ENCODE measurements at places on chromosomes 6 and 20.

DNA sequence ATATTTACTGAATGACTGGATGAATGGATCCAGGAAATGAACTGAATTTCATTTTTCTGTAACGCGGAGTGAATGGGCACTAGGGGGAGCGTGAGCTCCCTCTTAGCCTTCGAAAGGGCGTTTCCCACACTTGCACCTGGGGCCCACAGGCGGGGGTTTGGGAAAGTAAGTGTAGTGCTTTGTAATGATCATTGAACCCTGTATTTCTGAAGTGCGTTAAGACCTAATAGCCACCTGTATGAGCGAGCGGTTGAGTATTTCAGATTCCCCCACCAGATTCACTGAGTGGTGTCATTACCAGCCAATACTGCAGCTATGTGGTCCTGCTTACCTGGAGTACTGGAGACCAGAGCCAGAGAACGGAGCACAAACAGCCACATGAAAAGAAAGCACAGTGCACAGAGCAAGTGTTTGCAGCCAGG lies 10.5 kb downstream of the SYTL3 start:
- no peak for DNase-seq

- DNase-seq, result peak; percentile 68
Observed at GRCh38 chr6:90397929-90398674, 101.5 kb upstream of the BACH2 start.

DNA sequence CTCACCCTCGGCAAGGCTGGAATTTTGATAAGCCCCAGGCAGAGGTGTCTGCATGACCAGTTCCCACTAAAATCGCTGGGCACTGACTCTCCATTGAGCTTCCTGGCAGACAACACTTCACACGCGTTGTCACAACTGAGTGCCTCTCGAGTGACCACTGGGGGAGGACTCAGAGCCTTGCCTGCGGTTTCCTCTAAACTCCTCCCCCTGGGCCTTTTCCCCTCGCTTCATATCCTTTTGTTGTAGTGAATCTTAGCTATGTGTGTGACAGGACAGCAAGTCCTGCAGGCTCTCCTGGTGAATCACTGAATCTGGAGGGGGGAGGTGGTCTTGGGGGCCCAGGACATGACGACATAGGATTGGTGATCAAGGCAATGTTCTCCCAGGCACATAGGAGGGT lies 670.8 kb downstream of the PRKN start:
- DNase-seq, result no peak

DNA sequence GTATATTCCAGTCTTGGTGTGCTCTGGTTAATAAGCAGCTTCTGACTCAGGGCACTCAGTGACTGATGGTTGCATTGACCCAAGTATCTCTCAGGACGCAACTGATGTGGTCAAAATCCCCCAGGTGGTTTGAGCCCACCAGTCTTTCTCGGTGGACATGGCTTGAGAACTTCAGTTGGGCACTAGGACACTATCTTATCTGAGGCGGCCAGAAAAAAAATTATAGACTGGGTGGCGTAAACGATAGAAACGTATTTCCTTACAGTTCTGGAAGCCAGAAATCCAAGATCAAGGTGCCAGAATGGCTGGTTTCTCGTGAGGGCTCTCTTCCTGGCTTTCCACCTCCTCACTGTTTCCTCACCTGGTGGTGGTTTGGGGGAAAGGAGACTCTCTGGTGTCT lies 52.2 kb downstream of the PPP1R16B start:
- DNase-seq, result no peak

DNA sequence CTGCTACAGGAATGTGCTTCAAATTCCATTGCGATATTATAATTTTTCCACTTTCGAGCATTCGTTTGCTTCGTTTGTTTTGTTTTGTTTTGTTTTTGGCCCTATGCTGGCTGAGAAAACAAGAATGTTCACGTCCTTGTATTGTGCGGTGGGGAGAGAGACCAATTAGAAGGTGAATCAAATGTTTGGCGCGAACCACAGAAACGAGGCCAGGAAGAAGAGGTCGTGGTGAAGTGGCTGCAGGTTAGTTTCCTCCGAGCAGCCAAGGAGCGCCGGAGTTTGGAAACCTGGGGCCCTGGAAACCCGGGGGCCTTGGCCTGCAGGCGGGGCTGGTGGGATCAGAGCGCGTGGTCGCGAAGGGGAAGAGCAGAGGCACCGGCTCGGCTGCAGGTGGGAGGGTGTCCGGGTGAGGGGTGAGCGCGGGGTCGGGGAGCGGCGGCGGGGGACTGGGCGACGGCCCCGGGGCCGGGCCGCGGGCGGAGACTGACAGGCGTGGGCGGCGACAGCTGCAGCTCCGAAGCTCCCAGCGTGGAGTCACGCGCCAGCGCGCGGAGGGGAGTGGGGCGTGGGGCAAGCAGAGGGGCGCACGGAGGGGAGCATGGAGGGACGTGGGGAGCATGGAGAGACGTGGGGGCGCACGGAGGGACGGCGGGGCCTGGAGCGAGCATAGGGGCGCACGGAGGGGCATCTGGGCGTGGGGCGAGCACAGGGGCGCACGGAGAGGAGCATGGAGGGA lies 141.5 kb upstream of the PDE10A start:
- no peak for DNase-seq

- peak; percentile 17 for DNase-seq
Observed at GRCh38 chr6:35496841-35497570, at the start of gene TEAD3. TEAD3 (minus strand) TSS chr6:35497079.

DNA sequence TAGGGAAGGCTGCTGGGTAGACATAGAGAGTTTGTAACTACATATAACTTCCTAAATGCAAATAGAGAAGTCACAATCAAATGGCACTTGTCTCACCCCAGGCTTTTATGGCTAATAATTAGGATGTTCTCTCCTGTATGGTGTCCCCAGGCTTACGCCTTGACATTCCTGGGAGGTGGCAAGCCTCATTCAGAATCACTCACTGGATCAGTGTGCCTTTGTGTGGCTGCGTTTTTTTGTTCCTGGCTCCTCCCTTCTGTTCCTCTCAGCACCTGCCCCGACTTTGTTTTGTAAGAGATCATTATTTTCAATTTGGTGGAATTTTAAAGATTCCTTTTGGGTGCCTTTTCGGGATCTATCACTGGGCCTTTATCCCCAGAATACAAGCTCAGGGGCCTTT lies 5.7 kb downstream of the LAMP5 start:
- DNase-seq, result no peak

DNA sequence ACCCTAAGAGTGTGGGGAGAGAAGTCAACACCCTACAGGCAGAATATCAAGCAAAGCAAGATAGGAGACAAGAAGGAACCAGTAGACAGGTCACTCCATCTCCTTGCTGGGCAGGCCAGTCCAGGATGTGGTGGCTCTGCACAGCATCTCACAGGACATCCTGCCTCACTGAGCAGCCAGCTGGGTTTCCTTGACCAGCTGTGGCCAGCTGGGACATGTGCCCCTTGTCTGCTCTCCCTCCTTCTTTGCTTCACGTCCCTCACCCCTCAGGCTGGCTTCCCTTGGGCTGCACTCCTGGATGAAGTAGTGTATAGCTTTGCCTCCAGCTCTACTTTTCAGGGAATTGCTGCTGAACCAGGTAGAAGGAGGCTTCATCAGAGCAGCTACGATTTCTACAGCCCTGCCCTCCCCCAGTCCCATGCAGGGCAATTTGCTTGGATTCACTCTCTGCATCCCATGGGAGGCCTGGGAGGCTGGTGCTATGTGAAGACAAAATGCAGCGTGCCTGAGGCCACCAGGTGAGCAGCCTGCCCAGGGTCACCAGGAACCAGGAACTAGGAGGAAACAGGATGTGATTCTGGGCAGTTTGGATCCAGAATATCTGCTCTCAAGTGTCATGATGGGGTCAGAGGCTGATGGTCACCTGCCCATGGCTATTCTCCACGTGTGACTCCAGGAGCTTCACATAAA lies 110.0 kb upstream of the PMEPA1 start:
- DNase-seq, result no peak

DNA sequence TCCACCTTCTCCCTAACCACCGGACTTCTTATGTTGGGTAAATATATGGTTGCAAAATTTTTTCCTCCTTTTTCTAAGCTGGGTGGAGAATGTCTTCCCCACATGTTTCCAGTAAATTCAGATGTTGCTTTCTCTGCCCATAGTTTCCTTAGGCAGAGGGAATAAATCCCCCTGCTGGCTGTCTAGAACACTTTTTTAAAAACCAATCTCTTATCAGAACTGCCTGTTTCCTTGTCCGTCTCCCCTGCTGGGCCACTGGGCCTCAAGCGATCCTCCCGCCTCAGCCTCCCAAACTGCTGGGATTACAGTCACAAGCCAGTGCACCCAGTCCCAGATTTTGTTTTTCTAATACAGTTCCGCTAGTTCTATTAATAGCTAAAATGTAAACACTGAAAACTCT lies 9.9 kb upstream of the WFDC2 start:
- no peak for DNase-seq

DNA sequence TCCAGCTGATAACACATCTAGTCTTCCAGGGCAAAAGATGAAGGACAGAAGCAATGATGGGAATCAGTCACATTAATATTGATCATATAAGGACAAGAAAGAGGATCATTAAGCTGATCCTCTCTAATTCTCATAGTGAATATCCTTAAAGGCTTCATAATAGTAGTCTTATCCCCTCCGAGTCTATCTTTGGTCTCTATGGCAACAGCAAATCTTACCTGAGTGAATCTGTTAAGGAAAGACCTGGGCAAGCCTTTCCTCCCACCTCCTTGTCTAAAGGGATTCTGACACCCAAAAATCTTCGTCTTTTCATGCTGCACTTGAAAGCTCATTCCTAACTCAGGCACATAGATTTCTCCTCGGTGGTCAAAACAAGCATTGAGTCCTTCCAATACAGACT lies 86.4 kb upstream of the LYRM2 start:
- DNase-seq, result no peak

- DNase-seq, result no peak
Observed at GRCh38 chr6:111713236-111713635, 107.6 kb upstream of the TRAF3IP2 start.

DNA sequence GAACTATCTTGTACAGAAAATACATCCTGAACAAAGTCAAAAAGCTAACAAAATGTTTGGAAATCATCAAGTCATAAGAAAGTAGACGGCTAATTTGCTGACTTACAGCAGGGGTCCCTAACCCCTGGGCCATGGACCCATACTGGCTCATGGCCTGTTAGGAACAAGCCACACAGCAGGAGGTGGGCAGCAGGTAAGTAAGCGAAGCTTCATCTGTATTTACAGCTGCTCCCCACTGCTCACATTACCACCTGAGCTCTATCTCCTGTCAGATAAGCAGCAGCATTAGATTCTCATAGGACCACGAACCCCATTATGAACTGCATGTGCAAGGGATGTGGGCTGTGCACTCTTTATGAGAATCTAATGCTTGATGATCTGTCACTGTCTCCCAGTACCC lies 115.5 kb downstream of the CDK19 start:
- no peak for DNase-seq

DNA sequence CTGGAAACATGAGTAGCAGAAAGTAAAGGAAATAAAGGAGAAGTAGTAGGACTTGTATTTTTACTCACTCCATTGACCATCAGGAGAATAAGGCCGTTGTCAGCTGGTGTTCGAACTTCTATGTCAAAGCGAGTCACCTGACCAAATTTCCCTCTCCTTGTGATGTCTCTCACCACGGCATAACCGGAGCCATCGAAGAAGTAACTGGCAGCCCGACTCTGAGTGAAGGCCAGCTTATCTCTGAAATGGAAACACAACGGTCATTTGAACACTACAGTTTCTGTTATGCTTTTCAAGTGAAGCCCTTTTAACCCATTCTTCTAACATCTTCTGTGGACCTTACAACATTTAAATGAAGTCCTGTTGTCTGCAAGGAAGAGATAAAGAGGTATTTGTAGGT lies 51.7 kb downstream of the FAM229B start:
- no peak for DNase-seq

DNA sequence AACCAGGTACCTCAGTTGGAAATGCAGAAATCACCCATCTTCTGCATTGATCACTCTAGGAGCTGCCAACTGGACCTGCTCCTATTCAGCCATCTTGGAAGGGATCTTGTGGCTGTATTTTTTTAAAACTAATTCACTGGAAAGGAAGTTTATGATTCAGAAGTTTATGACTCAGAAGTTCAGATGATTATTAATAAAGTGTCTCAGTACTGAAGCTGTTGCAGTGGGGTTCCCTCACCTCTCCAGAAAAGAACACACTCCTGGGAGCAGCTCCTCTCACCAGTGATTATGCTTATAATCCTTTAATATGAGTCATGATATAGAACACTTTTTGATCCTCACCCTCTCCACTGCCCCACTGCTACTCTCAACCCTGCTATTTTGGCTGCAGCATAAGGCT lies 291.2 kb upstream of the HS3ST5 start:
- no peak for DNase-seq

DNA sequence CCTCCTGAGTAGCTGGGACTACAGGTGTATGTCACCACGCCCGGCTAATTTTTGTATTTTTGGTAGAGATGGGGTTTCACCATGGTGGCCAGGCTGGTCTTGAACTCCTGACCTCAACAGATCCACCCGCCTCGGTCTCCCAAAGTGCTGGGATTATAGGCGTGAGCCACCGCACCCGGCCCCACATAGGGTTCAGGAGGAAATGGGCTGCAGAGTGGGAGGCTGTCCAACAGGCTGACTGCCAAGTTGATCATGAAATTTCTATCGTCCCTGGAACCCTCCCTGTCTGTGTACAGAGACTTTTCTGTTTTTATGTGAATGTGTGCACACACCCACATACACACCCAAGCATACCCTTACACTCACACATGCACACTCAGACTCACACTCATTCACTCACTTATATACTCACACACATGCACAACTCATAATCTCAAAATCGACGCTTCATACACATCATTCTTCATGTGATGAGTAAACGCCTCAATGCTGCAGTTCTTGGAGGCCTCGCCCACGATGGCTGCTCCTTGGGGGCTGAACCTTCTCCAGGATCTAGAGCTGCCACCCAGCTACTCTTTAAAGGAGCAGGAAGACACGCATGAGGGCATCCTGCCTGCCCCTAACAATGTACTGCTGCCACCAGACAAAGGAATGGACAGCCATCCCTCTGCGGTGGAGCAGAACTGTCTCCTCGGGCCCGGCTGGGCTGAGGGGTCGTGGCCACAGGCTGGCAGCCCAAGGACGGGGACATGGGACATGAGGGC lies 35.6 kb downstream of the SUN5 start:
- DNase-seq, result no peak

DNA sequence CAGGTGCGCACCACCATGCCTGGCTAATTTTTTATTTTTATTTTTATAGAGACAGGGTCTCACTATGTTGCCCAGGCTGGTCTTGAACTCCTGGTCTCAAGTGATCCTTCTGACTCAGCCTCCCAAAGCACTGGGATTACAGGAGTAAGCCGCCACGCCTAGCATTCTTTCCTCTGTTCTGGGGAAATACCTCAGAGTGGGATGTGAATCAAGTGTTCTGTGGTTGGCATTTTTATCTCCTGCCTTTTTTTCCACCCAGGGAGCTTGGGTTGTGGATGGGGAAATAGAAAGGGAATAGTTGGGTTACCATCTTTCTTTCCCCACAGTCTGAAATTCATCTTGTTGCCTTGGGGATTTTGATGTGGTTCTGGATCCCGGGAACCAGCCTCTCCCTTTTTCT lies 24.1 kb downstream of the TFAP2C start:
- DNase-seq, result no peak

DNA sequence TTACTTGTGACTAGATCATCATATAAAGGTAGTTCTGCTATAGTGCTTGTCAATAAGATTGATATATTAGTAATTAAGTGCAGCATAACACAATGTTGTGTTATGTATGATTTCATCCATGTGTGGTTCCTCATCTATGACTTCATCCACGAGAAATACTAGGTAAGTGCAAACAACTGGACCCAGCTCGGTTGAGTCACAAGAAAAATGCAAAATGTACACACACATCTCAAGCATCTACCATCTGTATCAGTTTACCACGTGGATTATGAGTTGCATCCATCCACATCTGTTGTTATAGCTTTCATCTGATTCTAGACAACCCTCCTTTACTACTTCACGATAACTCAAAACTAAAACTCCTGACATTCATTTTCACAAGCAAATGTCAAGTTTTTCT lies 517.0 kb upstream of the CITED2 start:
- no peak for DNase-seq

Measured in activated CD8-positive, alpha-beta memory T cell treated with anti-CD3 and anti-CD28 coated beads for 4 hours (primary cell).